ENCODE measurements at places on chromosomes 12 and 14.

- DNase-seq, result no peak
These were observed 311.9 kb downstream of the DAD1 start for GRCh38 chr14:22276913-22277816.

- no peak for DNase-seq
These were observed 1797.9 kb upstream of the SEL1L start for GRCh38 chr14:83331513-83331912.

DNA sequence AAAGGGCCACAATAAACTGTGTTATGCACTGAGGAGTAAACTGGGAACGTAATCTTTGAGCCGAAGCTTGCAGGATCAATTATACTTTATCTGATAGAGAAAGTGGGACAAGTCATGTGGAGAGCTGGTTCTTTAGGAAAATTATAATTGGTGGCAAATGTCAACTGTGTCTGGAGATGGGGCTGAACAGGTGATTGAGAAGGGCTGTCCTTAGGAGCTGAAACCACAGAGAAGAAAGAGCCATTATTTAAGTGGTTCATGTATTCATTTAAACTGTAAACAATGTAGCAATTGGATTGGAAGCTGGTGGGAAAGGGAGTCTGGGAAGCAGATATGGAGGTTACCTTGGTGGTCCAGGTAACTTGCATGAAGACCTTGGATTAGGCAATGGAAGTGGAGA is 193.1 kb downstream of the NPAS3 start:
- DNase-seq, result no peak

GRCh38 chr14:33163600-33163999 is 224.9 kb downstream of the NPAS3 start:
- DNase-seq, result no peak

- DNase-seq, result no peak
These were observed 12.3 kb upstream of the CSAD start for GRCh38 chr12:53193040-53193439.

- no peak for DNase-seq
These were observed 168.0 kb downstream of the DACT1 start for GRCh38 chr14:58805605-58806409.

DNA sequence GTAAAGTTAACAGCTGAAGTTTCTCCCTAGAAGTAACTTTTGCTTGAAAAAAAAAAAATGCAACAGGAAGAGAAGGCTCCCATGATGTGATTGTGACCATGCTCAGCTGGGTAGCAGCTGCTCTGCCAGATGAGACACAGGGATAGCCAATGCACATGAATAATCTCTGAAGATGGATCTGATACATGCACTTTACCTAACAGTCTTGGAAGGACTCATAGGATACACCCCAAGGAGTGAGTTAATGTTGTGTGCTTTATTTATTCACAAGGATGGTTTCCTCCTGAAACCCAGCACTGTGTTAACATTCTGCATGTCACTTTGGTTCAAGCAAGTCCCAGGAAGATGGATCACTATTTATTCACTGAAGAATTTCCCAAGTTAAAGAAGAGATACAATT is 46.5 kb downstream of the NDUFA12 start:
- no peak for DNase-seq

- DNase-seq, result no peak
These were observed 25.5 kb upstream of the DTX1 start for GRCh38 chr12:113030875-113031525.

DNA sequence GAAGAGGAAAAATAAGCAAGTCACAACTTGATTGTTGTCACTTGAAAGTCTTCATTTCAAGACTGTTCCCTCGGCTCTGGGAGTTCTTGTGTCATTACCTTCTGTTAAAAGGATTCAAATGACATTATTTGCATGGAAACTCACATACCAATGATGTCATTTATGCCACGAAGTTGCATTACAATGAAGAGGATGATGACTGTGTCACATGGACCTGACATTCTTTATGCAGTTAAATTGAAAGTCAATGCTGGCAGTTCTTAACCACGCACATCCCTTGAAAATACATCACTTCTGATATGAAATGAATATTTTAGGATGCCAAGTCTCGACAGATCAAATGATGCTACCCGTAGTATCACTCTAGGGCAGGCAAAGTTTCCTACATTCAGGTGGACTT is 1069.5 kb downstream of the VRK1 start:
- DNase-seq, result no peak

GRCh38 chr12:132423820-132424645 is 65.9 kb upstream of the FBRSL1 start:
- no peak for DNase-seq

- no peak for DNase-seq
These were observed 117.5 kb downstream of the DYRK2 start for GRCh38 chr12:67765776-67766766.

DNA sequence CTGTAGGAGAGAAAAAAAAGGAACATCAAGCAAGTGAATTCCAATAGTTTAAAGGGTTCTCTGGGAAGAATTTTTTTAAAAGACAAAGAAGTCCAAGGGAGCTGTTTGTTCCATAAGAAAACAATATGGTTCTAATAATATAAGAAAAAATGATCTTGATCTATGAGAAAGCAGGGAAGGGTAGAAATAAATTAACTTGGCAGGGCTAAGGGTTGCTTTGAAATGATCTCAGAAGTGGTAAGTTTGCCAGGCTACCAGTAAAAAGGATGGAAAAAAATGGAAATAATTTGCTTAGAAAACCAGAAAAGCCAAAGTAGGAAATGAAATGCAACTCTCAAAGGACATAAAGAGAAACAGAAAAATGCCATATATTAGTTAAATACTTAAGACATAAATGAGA is 41.7 kb upstream of the EMP1 start:
- DNase-seq, result no peak

DNA sequence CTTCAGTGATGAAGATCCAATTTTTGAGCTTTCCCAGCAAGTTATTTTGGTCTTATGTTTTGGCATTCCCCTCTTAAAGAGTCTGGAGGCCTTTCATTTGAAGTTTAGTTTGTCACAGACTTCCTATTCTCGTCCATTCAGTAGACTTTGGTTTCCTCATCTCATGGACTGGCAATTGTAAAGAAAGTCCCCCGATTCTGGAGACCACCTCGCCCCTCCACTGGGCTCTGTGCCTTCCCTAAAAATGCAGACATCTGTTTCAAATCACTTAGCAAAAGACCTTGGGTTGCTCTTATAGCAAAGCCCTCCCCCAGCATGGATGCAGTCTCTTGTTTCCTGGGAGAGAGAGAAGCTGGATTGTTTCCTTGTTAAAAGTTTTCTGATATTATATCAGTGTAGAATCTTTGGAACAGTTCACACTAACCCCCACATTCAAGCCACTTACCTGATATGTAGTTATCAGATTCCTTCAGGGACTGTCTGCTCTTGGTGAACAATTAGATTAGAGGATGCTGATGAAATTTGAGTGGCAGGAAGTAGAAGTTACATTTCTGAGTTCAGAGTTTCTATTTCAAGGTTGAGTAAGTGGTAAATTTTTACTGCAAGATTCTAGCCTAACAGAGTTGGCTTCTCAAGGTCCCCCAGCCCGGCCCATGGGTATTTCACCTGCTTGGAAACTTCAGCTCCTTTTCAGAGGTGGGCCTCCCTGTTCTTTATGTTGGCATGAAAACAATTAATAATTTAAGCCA is 56.3 kb downstream of the PLXNC1 start:
- DNase-seq, result no peak

GRCh38 chr12:124428136-124428791 is 133.4 kb downstream of the RFLNA start:
- peak; percentile 72 for DNase-seq

GRCh38 chr12:24102676-24103075 is 153.2 kb upstream of the SOX5 start:
- no peak for DNase-seq

DNA sequence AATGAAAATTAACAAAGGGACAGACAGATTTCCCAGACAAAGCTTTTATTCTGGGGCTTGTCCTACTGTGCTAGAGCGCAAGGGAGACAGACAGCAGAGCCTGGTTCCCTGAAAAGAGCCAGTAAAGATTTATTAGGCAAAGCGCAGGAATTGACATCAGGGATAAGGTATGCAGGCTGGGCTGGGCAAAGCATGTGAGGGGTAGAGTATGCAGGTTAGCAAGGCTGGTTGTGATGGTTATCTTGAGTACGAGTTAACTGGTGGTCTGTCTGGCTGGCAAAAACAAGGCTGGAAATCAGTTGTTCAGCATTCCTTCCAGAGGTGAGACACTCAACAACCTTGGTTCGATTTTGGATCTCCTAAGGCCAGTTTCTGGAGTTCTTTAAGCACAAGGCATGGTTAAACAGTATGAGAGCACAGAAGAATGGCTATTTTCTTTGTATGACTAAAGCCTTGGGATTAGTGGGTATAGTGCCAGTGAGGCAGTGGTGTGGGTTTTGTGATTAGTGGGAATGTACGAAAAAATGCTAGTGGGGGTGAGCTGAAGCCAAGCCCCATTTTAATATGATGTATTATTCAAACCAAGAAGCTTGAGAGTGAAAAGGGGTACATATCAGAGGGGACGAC is 30.9 kb downstream of the BTBD7 start:
- DNase-seq, result no peak

DNA sequence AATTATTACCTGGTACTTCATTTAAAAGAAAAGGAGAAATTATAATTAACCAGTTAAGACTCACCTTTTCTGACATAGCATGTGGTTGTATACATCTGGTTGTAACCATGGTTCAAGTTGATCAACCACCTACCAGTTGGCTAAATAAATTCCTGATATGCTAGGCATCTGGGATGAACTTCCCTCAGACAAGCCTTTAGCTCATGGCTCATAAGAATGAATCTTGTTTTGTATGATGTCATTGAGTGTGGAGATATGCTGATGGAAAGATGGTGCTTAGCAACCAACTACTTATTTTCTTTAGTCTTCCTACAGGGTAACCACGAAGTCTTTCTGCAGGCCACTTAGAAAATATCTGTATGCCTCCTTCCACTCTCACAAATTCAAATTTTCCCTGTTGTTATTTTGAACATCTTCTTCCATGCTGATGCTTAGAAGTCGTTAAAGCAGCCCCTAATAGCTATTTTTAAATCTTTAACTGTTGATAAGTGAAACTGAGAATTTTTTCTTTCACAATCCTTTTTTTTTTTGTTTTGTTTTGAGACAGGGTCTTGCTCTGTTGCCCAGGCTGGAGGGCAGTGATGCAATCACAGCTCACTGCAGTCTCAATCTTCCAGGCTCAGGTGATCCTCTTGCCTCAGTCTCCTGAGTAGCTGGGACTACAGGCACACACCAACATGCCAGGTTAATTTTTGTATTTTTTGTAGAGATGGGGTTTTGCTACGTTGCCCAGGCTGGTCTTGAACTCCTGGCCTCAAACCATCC is 51.9 kb upstream of the PTHLH start:
- no peak for DNase-seq

DNA sequence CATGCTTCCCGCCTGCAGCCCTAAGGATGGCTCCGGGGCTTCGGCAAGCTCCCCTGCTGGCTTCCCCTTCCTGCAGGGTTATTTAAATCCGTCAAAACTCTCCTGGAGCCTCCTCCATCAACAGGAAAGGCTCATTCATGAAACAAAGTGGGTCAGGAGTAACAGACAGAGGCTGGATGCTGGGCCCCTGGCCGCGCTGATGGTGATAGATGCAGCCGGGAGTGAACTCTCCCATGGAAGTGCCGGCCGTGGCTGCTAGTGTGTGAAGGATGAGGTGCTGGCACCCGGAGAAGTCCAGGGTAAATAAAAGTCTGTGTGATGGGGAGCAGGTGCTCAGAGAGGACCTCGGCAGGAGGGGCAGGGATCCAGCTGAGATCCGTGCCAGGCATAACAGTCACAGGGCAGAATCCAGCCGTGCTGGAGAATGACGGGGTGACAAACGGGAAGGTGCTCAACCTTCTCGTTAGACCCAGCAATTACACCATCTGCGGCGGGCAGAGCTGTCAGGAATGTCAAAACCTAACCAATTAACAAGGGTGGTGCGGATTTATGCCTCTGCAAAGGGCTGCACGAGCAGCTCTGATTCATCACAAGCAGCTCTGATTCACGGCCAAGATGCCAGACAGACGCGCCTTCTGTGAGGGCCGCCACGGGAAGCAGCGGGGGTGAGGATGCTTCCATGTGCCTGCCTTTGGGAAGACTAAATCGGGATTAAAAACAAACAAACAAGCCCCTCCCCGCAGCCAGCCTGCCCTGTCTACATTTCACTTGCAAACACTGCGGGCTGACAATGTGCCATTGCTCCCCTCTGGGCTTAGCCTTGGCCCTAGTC is 55.6 kb downstream of the SYNE3 start:
- no peak for DNase-seq

DNA sequence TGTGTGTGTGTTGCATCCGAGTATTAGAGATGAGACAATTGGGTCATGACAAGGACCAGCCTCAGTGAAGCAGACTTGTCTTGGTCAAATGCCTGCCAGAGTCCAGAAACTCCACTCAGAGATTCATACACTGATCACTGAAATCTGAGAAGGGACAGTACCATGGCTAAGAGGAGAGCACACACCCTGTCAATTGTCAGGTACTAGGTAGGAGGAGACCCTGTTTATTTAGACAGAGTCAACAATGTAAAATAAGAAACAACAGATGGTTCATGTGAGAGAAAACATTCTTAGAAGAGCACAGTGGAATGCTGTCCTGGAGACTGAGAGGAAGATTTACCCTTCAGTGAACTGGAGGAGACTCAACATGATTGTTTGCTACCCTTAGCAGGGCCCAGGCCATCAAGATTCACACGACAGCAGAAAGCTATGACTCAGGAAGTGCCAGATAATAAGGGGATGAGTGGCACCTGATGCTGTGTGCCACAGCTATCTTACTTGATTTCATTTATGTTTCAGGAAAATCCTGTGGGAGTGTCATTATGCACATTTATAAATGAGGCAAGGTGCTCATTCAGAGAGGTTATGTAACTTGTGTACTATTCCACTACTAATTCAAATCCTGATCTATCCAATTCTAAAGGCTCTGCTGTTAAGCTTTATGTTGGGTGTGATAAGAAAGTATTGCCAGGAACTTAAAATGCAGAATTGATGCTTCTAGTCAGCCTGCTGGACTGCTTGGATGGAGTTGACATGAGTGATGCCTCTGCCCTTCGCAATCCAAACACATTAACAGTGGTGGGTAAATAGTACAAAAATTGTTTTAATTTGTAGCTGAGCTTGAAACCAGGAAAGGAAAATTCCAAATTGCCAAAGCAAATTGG is 136.6 kb upstream of the NEDD1 start:
- no peak for DNase-seq

- no peak for DNase-seq
These were observed 25.9 kb downstream of the SLCO1A2 start for GRCh38 chr12:21308785-21309184.

- no peak for DNase-seq
These were observed 816 bp upstream of the SLC8A3 start for GRCh38 chr14:70189456-70190077.

DNA sequence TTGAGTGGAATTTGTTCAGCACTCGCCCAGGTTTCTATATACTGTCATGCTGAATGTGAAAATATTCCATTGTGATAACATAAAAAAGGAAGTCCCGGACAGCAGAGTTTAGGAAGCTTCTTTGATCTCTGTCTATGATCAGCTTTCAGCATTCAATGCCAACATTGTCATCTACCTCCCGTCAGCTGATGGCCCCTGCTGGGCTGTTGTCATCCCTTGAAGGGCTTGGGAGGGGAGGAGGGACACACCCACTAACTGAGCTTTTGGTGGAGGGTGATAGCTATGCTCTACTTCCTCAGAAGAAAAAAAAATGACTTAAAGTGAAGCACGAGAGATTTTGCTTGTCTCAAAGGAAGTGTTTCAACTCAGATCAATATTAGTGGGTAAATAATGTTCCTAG is 4.7 kb upstream of the KRT77 start:
- DNase-seq, result no peak

- no peak for DNase-seq
These were observed 32.3 kb downstream of the PLEKHG3 start for GRCh38 chr14:64736271-64737169.

GRCh38 chr12:102107970-102108369 is 11.9 kb downstream of the NUP37 start:
- no peak for DNase-seq

GRCh38 chr14:55766071-55766470 is 186.1 kb downstream of the KTN1 start:
- DNase-seq, result no peak
